GM06990 (cell line): ENCODE measurements at places on chromosomes 5 and 9.
A peak's percentile ranks its signal among the peaks of the same experiment; 100 is the strongest.

DNA sequence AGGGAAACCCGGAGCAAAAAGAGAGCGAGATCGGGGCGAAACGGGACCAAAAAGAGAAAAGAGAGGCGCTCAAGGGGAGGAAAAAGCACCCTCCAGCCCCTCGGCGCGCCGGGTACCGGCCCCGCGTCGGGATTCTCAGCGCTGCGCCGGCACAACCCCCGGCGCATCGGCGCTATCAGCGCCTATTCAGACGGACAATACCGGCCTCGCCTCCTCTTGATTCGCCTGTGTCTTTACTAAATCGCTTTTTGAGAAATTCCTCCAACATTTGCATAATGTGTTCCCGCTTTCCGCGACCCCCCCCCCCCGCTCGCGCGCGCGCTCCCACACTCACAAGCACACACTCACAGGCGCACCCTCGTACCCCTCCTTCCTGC, 578 bp downstream of the LHX6 start:
- DNase-seq = no peak

GRCh38 chr5:148483750-148484149, 100.0 kb downstream of the FBXO38 start:
- DNase-seq = no peak

- DNase-seq = no peak
These were observed 111.4 kb downstream of the GABBR2 start for GRCh38 chr9:98597236-98597771.

GRCh38 chr9:111481885-111482636, 2.1 kb downstream of the ECPAS start:
- no peak for DNase-seq

DNA sequence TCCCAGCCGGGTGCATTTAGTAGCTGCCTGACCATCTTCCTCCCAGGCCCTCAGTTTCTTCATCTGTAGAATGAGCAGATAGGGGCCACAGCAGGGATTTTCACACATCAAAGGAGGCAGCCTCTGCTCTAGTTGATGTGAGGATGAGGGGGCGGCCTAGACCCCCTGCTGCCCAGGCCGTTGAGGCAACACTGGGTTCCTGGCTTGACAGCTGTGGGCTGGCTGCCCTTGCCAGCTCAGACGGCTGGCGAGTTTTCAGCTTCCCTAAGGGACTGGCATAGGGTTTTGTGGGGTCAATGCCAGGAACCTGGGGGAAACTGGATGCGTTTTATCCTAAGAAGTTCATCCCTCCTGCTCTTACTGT, 49.6 kb downstream of the NDST1 start:
- DNase-seq = no peak

GRCh38 chr5:136350343-136350742, 15.0 kb downstream of the TRPC7 start:
- DNase-seq = no peak

DNA sequence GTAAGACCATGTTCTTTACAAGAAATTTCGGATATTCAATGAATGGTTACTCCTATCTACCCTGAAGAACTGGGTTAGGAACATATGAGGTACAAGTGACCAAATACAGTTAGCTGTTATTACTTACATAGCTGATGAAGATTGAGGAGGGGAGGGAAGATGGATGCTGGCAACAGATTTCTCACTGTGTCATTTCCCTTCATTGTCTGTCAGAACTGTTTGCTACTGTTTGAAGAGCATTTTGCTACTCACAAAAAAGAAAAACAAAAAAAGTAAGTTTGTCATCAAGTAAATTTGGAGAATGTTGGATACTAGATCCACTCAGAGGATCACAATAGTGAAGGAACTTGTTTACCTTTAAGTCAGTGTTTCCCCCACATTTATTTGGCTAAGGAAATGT, 53.7 kb downstream of the ENC1 start:
- no peak for DNase-seq

- no peak for DNase-seq
These were observed 103.4 kb downstream of the PIP5K1B start for GRCh38 chr9:68808338-68808890.

- DNase-seq = no peak
These were observed 572.8 kb downstream of the CCDC171 start for GRCh38 chr9:16125629-16126028.

DNA sequence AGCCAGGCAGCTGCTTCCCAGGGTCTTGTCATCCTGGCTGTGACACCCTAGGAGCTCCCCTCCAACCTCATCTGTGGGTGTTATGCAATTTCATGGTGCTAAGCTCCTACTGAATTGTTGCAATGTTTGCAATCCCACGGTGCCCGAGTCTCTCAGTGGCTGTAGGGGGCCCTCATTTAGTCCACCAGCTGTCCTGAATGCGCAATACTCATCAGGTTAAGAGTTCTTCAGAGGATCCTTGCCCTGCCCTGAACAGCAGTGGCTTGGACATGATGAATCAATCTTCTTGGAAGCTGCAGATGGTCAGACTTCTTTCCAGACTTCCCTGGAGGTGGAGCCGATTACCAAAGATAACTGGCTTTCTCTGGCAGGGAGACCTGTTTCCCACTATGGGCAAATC, 584.1 kb downstream of the CCDC171 start:
- DNase-seq = no peak

- DNase-seq = peak; percentile 22
These were observed 2.6 kb upstream of the GCNT1 start for GRCh38 chr9:76456202-76456926.

DNA sequence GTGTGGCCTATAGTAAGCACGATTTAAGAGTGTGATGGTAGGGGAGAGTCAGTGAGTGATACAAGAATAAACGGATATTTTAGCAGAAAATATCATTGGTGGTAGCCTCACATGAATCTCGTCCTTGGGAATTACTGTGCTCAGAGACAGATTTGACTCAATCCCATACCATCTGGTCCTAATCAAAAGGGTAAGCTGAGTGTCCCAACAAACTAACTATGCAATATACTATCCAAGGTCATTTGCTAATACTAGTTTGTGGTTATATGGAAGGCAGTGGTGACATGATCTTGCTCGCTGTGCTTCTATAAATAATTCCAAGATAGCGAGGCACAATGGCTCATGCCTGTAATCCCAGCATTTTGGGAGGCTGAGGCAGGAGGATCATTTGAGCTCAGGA, 103.2 kb downstream of the TRPM6 start:
- DNase-seq = no peak

GRCh38 chr9:4620881-4621555, 41.1 kb upstream of the PLPP6 start:
- DNase-seq = no peak

GRCh38 chr5:134103998-134104654, 10.4 kb upstream of the TCF7 start:
- DNase-seq = peak; percentile 60

DNA sequence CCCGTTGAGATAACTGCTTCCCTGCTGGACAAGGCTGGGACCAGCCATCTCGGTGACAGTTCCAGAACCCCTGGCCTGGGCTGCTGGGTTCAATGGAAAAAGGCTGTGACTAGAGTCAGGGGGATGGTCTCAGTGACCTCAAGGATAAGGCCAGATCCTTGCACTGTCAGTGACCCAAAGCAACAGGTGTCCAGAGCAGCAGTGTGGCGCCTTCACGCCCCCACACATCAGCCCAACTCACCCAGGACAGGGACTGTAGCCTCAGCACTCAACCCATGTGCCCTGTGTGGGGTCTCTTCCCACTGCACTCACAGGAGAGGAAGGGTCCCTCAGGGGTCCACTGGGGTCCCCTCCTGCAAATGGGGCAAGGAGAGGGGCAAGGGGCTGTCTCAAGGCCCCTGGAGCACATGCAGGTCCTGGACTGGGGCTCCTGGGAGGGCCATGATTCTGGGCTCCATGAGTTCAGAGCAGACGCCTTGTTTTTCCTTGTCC, 698 bp upstream of the LCN2 start:
- DNase-seq = no peak

DNA sequence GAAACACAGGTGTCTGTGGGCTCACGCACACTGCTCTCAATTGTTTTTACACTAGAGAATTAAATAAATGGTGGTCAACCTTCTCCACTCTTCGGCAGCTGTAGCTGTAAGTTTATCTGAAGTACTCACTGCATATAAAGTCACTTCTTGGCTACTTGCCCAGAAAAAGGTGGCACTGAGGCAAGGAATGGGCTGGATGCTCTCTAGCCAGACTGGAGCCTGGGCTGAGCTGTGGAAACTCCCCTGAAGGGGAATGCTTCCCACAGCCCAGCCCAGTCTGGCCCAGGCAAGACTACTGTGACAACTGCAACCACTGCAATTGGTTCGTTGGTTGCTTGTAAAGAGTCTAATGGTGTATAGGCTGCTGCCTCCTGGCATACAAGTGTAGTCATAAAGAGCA, 4.5 kb downstream of the LEAP2 start:
- no peak for DNase-seq

DNA sequence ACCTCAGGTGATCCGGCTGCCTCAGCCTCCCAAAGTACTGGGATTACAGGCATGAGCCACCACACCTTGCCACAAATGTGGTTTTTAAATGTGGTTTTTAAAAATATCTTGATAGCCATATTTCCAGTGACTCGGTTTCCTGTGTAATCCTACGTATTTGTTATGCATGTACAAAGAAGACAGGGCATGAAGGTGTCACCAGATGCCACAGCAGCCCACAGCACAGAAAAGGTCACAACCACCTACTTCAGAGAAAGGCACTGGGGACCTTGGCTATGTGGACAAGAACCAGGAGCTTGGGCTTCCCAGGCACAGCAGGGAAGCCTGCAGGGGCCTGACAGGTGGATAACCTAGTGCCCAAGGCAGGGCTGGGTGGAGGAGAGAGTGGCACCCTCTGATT, 38.0 kb downstream of the C9orf50 start:
- DNase-seq = no peak

DNA sequence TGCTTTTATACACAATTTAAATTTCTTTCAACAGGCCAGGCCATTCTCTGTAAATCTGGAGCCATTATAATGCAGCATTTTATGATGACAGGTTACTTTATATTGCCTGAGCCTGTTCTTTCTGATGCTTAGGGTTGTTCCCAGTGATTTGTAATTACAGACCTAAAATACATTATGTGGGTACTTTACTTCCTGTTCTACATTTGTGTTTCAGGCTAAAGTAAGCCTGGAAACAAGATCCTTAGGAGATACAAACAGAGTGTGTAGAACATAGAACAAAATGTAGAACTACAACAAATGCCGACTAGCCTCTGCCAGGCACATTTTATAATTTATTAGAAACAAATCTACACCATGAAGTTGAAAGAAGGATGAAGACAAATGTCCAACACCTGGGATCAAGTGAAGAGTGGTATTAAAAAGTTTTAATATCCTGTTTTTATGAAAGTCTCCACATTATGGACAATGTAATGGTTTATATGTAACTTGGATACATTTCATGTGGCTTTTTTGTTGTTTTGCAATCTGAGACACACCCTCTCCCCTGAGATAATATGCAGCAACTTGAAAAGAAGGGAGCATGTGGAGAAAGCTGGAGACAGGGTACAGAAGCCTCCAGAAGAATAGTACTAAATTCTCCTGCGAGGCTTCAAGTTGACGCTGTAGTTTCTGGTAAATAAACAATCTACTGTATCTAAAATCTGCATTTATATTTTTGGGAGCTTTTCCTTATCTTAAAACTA, 46.9 kb downstream of the VCAN start:
- DNase-seq = no peak

GRCh38 chr5:133777951-133778350, 165.6 kb upstream of the FSTL4 start:
- DNase-seq = no peak

- DNase-seq = no peak
These were observed 3.0 kb downstream of the SURF6 start for GRCh38 chr9:133333011-133333410.

GRCh38 chr5:124956471-124957029, 210.1 kb upstream of the ZNF608 start:
- DNase-seq = no peak
